ENCODE measurements at places on chromosomes 2 and 18. TPM values are rescaled to one million over a fixed set of nuclear protein-coding genes. Genes with fewer than 3 reads are reported as not detected.

- peak overlapping the region; percentile 83 for H3K4me3 ChIP-seq
- peak; percentile 52 for DNase-seq
- H3K36me3 ChIP-seq, result peaks cover 18% of the 10 kb centered on the region
- peak overlapping the region; percentile 91 for H3K27ac ChIP-seq
- peaks cover 3% of the 10 kb centered on the region for H3K4me1 ChIP-seq
- no peaks in the 10 kb centered on the region for H3K27me3 ChIP-seq
Observed at GRCh38 chr2:37232131-37232933, 874 bp downstream of the NDUFAF7 start.

- H3K27me3 ChIP-seq, result no peaks in the 10 kb centered on the region
- DNase-seq, result no peak
- H3K4me3 ChIP-seq, result no peak overlapping the region
- H3K27ac ChIP-seq, result no peak overlapping the region
- no peaks in the 10 kb centered on the region for H3K36me3 ChIP-seq
Observed at GRCh38 chr2:180753809-180754761, 226.3 kb upstream of the UBE2E3 start.

GRCh38 chr18:26057344-26057773 is 33.1 kb downstream of the SS18 start:
- no peaks in the 10 kb centered on the region for H3K27me3 ChIP-seq
- DNase-seq, result no peak
- no peak overlapping the region for H3K27ac ChIP-seq
- no peaks in the 10 kb centered on the region for H3K4me1 ChIP-seq

C2orf15 gene
- 5.6 TPM for polyA plus RNA-seq

- no peak overlapping the region for H3K4me3 ChIP-seq
- no peak overlapping the region for H3K27ac ChIP-seq
- no peak for DNase-seq
- H3K4me1 ChIP-seq, result no peaks in the 10 kb centered on the region
- no peaks in the 10 kb centered on the region for H3K27me3 ChIP-seq
Observed at GRCh38 chr2:240412975-240413812, 22.3 kb upstream of the GPC1 start.

TNFAIP6 gene
- 0.67 TPM for polyA plus RNA-seq
